HCEC 1CT (cell line): ENCODE measurements at places on chromosomes 16 and 17.
A peak's percentile ranks its signal among the peaks of the same experiment; 100 is the strongest.

DNA sequence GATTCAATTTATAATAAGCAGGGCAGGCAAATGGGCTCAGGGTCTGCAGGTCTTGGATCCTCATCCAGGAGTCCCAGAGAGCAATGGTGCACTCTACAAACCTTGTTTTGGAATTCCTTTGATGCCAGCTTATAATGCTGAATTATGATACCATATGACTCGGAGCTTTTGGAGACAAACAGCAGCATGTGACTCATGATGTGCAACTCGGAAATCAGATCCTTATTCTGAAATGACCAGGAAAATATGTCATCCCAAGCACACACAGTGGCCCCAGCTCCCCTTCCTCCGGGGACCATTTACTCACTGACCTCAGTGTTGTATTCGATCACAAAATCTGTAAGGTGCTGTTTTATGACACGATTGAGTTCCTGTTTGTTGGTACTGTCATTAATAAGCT lies 20.2 kb upstream of the UMOD start:
- no peak for DNase-seq

- DNase-seq: no peak
These were observed 196.7 kb upstream of the FOXF1 start for GRCh38 chr16:86313631-86314030.

DNA sequence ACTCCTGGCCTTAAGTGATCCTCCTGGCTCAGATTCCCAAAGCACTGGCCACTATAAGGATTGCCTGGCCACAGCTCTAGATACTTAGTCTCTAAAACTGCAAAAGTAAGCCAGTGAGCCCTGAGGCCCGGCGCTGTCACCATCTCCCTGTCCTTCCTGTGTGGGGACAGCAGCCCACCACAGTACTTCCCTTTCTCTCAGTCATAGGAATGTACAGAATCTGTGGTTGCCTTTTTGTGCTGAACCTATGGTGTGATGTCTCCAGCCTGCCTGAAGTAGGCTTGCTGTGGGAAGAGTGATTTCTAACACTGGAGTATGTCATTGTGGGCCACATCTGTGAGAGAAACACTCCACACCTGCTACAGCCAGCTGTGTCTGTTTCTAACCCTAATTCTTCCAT lies 24.7 kb downstream of the NTAN1 start:
- DNase-seq: no peak

DNA sequence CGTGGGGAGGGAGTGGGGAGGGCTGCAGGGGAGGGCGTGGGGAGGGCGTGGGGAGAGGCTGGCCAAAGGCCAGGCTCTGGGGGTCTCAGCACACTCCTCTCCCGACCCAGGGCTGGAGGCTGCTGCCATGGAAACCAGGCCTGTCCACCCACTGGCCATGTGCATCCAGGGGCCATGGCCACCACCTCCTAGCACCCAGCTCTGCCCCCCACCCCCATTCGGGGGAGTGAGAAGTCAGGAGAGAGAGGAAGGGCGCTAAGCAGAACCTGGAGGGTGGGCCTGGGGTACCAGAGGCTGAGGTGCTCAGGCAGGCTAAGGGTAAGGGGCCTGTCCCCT lies 29.6 kb downstream of the ENDOV start:
- DNase-seq: no peak

DNA sequence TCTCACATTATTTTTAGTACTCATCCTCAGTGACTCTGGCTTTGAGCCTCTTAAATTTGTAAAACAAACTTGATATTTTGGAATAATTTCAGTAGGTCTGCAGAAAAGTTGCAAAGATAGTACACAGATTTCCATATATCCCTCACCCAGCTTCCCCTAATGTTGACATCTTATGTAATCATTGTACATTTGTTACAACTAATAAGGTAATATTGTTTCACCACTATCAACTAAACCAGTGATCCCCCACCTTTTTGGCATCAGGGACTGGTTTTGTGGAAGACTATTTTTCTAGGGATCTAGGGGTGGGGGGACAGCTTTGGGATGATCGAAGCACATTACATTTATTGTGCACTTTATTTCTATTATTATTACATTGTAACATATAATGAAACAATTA lies 391.2 kb downstream of the CA10 start:
- no peak for DNase-seq

- DNase-seq: no peak
These were observed 8.7 kb upstream of the ANKS4B start for GRCh38 chr16:21224800-21225199.

DNA sequence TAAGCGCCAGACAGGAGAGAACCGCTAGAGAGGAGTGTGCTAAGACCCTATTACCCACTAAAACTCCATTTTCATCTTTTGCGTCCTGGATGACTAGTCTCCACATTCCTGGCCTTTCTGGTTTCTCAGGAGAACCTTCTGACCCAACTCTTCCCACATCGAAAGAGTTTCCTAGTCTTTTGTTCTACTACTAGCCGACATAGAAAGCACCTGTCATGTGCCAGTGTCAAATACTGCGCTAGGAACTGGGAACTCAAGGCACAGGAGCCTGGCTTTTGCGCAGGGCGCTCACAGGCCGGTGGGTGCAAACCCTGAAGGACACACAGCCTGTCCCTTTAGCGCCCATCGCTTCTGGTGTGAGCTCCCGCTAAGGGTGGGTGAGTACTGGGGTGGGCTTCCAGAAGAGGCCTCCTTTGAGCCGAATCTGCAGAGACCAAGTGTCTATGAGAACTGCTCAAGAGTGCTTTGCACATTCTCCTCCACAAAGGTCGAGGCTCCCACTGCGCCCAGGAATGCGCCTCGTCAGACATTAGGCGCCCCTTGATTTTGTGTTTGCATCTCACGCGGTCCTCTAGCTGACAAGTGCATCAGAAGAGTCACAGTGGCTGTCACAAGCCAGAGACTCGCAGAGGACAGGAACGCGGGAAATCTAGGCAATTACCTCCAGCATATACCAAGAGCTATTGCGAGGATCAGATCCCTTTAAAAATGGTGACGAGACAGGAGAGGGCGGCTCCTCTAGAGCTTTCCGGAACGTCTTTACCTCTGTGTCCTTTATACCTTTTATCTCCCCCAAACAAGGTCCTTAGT lies 2.0 kb upstream of the PSMB3 start:
- no peak for DNase-seq

GRCh38 chr17:65235284-65235683 lies 98.1 kb downstream of the RGS9 start:
- no peak for DNase-seq

DNA sequence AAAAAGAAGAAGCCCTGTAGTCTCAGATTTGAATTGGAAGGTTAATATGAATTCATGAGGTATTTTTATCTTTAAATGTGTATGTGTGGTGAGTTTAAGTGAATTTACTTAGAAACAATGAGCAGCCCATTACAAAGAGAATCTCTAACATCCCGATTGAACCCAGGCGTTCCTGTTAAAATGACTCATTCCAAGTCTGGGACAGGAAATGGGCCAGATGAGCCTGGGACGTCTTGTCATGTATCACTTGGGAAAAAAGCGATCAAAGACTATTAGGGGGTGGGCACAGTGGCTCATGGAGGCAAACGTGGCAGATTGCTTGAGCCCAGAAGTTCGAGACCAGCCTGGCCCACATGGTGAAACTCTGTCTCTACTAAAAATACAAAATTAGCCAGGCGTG lies 81.6 kb downstream of the SEC14L1 start:
- no peak for DNase-seq

DNA sequence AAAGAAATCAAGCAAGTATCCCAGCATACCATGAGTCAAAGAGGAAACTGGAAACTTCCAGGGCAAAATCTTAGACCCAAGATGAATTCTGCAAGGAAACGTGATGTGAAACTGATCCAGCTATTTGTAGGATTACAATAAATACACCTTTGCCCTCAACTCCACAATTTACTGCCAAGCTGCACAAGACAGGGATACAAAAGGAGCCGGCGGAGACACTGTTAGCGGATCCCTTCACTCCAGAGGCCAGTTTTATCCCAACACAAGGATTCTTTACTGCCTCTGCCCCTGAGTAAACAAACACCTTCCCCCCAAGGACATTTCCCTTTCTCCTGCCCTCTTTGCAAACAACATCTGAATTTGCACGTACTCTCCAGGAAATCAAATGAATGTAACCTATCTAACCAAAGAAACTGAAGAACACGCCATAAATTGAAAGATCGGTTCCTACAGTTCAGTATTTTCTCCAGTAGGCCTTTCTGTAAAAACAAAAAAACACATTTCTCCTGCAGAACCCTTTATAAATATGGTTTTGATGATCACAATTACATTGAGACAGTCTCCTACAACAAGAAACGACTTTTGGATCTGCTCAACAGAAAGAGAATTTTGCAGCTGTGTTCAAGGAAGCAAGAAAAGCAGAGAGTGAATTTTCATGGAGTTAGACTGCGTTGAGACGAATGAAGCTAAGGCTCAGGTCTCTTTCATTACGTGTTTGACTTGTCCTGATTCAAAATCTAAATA lies 1.4 kb upstream of the CBX2 start:
- no peak for DNase-seq

- DNase-seq: no peak
These were observed 9.1 kb downstream of the WSCD1 start for GRCh38 chr17:6079155-6079888.

DNA sequence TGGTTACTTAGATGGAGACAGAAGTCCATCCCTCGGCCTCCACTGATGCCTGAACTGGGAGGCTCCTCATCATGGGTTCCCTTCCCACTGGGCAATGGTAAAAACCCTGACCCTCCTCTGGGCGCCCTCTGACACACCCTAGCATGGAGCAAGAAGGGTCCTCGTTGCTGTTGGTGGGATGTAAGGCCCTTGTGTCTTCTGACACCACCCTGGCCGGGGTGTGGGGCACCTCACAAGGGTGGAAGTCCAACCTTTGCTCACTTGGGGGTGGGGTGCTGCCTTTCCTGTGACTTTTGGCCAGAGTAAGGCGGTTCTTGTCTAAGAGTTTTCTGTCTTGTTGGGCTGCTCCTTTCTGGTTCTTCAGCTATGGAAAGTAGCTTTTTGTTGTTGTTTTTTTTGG lies 28.7 kb downstream of the MPRIP start:
- DNase-seq: no peak

DNA sequence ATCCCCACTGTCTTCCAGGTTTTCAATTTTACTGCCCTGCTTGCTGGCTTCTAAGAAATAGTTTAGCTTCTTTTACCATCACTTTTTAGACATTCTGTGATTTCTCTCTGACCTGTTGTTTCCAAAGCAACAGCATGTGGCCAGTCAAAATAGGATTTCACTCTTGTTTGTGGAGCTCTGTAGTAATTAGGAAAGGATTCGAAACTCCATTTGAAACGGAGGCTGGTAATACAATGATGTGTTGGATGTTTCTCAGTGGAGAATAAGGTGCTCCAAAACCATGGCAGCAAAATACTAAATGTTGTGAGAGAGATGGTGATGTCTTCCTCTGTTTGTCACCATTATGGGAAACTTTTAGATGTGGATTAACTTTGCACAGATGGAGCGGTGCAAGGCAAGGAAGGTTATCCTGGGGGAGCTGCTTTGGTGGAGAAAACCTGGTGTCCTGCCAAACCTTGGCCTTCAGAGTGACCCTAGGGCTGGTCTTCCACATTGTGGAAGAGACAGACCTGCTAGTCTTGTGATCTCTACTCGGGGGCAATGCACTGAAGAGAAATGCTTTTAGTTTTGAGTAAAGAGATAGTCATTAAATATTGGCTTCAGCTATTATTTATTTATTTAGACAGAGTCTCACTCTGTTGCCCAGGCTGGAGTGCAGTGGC lies 79.4 kb downstream of the PRKCA start:
- DNase-seq: no peak

DNA sequence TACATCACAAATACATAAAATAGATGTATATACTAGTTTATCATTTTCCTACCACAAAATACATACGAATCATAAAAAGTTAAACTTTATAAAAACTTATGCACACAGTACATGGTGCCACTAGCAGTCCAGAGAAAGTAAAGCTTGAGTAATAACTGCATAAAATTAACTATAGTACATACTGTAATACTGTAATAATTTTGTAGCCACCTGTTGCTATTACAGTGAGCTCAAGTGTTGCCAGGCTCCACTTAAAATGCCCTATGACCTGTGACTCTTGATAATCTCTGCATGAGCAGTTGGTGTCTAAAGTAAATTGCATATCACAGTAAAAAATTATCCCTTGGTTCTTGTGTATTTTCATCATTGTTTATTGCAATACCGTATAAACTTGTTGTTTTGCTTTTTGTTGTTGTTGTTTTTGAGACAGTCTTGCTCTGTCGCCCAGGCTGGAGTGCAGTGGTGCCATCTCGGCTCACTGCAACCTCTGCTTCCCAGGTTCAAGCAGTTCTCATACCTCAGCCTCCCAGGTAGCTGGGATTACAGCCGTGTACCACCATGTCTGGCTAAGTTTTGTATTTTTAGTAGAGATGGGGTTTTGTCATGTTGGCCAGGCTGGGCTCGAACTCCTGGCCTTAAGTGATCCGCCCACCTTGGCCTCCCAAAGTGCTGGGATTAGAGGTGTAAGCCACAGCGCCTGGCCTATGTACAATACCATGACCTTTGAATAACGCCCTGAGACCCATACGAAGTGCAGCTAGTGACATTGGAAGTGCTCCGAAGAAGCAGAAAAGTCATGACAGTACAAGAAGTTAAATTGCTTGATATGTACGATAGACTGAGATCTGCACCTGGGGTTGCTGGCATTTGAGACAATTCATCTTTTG lies 6.6 kb downstream of the LUC7L3 start:
- no peak for DNase-seq

- DNase-seq: no peak
These were observed 229.7 kb downstream of the SNX29 start for GRCh38 chr16:12206098-12206748.

DNA sequence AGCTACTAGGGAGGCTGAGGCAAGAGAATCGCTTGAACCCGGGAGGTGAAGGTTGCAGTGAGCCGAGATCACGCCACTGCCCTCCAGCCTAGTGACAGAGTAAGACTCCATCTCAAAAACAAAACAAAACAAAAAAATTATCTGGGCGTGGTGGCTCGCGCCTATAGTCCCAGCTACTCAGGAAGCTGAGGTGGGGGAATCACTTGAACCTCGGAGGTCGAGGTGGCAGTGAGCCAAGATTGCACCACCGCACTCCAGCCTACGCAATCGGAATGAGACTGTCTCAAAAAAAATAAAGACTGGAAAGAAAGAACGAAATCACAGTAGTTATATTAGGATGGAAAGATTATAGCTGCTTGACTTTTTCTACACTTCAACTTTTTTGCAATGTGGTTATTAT lies 18.9 kb downstream of the COG1 start:
- no peak for DNase-seq

- peak; percentile 58 for DNase-seq
These were observed 7.5 kb upstream of the CDH5 start for GRCh38 chr16:66359012-66359411.
